ENCODE measurements at places on chromosomes 2 and 18.

DNA sequence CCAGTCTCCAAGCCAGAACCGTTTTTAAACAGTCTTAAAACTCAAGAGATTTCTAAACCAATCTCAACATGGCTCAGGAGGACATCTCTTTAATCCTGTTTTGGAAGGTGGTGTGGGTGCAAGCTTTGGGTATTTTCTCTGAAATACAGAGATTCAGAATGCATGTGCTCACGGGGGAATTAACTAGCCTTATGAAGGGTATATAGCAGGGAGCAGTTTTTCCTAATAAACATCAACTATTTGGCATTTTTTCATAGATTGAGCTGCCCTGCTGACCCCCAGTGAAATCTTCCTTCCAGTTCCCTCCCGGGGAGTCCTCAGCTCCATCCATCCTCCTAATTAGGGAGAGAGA, 122.6 kb downstream of the SMAD7 start:
- no peak for DNase-seq

GRCh38 chr18:7748251-7749007, 181.3 kb downstream of the PTPRM start:
- DNase-seq, result no peak

DNA sequence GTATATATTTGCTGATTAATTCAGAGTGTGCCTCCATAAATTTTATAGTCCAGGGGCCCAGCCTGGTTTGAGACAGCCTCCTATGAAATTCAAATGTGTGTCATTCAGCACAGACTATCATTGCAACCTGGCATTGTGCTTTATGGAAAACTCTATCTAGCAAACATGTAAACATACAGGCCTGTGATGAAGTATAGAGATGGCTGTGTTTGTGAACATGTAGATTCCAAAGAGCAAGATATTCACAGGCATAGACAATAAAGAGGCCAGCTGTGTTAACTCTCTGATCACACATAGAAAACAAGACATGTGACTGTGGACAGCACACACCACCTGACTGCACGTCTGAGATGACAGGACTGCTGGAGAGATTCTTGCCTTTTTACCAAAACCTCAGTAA, 297.9 kb downstream of the EN1 start:
- DNase-seq, result no peak

GRCh38 chr2:111032721-111033429, 87.8 kb upstream of the BCL2L11 start:
- DNase-seq, result no peak

- no peak for DNase-seq
These were observed 433 bp upstream of the MFF start for GRCh38 chr2:227324642-227324994.

DNA sequence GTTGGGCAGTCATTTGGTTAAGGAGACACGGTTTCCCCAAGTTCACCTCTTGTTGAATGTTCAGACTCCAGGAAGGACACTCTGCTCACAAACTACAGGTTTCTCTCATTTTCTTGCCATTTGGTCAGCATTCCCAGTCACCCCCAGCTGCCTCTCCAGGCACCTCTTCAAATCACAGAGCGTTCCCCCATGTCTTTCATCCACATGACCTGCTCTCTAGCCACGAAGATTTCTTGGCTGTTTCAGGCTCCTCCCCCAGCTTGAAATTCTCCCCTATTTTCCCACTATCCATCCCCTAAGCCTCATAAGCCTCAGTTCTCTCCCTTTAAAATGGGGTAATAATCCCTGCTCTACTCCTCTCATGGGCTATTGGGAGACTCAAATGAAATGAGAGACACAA, 89.1 kb upstream of the RTN4 start:
- DNase-seq, result no peak

DNA sequence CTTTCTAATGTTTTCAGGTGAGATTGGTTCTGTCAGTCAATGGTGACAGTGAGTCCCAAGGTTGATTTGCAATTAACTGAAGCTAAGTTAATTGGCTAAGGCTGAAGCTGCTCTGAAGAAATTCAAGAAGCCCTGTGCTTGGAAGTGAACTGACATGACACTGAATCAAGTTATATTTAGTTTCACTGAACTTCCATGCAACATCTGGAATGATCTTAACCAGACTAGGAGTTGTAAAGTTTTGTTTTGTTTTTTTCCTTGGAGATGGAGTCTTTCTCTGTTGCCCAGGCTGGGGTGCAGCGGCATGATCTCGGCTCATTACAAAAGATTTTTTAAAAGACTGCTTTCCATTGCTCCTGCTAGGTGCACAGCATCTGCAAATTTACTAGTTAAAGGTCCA, 11.4 kb downstream of the SERPINB5 start:
- no peak for DNase-seq

GRCh38 chr2:119435081-119435952, 3.7 kb downstream of the TMEM37 start:
- no peak for DNase-seq

DNA sequence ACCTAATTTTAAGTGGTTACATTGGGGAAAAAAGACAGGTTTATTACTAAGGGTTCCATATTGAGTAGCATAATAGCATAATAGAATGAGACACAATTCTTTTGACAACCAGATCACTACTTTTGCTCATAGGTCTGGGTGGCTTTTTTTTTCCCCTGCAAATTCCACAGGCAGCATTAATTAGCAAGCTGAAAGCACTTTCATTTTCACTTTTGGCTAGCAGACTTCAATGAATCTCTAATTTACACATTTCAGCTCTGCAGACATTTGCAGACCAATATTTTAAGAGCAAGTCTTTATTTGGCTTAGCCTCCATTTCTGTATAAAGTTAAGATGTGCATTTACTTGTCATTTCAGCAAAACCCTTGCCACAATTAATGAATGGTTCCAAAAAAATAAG, 185.5 kb downstream of the NOL4 start:
- no peak for DNase-seq

- no peak for DNase-seq
These were observed 16.7 kb downstream of the IL1F10 start for GRCh38 chr2:113084249-113085000.

GRCh38 chr2:104768694-104769093, 85.2 kb upstream of the POU3F3 start:
- no peak for DNase-seq

GRCh38 chr2:164606557-164606956, 14.7 kb downstream of the GRB14 start:
- DNase-seq, result no peak

GRCh38 chr2:147925886-147926285, 81.1 kb downstream of the ACVR2A start:
- DNase-seq, result no peak

DNA sequence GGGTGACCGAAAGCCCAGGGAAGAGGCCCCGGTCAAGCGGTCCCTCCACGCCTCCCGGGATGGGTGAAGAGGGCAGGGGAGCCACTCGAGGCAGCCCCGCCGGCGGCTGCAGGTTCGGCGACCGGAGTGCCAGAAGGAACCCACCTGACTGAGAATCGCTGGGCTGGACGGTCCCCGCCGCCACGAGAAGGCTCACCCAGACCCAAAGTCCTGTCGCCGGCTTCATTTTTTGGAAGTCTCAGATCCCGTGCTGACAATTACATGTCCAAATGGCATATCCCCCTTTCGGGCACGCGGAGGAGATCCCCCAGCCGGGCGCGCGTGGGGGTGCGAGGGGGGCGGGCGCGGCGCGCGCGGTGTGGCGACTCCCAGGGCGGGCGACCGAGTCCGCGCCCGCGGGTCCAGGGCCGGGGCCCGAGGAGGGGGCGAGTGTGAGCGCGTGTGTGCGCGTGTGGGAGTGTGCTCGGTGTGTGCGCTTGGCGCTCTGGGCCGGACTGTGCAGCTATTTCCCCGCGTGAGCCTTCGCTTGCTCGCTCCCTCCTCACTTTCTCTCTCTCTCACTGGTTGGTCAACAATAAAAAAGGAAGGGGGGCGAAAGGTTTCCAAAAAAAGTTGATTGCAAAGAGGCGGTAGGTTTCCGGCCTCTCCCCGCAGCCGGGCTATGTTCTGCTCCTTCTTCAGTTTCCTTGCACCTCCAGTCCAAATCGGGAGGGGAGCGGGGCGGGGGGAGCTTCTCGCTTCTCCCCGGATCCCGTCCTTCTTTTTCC, at the start of gene ERBB4:
Gene ERBB4, minus strand, starts transcription at position 498 of the 767 bp plus-strand sequence. Its CDS starts 272 bp downstream, at position 226.
- no peak for DNase-seq

GRCh38 chr2:23036629-23037028, 348.4 kb upstream of the KLHL29 start:
- DNase-seq, result no peak

- DNase-seq, result no peak
These were observed 5.2 kb upstream of the NDUFV2 start for GRCh38 chr18:9097349-9097748.

- DNase-seq, result no peak
These were observed 154.6 kb upstream of the CDH2 start for GRCh38 chr18:28331551-28331950.

DNA sequence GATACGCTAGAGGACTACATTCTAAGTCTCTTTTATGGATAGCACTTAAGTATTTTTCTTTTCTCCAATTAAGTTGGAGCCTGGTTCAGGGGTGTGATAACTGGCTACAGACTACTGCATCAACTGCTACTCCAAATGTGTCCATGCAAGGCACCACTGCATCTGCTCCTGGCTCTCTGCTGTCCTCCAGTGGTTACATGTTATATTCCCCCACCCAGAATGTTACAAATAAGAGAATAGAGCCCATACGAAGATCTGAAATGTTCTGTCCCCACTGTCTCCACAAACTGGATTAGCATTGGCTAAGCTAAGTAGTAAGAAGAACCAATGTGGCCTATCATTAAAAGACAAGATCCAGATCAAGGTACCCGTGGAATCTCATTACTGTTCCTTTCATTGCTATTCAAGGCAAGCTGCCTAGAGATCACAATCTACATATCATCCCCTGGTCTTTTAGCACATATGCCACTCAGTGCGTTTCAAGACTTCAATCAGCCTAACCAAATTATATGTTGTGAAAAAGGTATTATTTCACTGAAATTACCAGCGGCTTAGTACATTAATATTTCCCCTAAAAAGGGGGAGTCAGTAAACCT, 308.3 kb upstream of the SLC8A1 start:
- no peak for DNase-seq

GRCh38 chr2:86671337-86671981, 47.8 kb upstream of the RNF103 start:
- DNase-seq, result no peak

GRCh38 chr2:85167479-85167878, 34.3 kb downstream of the TCF7L1 start:
- DNase-seq, result no peak

DNA sequence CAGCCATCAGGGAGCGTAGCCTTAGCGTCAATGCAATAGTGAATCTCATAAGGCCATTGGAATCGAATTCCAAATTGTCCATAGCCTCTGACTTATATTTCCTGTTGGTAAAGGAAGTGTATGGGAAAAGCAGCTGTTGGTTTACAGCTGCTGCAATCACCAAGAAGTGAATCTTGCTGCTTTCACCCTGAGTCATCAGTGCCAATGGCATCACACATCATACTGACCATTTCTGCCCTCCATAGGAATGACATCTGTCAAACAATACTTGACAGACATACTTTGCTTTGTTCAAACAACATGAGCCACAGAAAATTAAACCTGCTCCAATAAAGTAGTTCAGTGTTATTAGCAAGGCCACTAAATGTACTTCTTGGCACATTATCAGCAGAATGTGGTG, 111.2 kb upstream of the KLHL29 start:
- DNase-seq, result no peak

- DNase-seq, result no peak
These were observed 175.6 kb downstream of the MC4R start for GRCh38 chr18:60196836-60197606.

- DNase-seq, result no peak
These were observed 61.2 kb downstream of the MOGAT1 start for GRCh38 chr2:222732489-222733178.

DNA sequence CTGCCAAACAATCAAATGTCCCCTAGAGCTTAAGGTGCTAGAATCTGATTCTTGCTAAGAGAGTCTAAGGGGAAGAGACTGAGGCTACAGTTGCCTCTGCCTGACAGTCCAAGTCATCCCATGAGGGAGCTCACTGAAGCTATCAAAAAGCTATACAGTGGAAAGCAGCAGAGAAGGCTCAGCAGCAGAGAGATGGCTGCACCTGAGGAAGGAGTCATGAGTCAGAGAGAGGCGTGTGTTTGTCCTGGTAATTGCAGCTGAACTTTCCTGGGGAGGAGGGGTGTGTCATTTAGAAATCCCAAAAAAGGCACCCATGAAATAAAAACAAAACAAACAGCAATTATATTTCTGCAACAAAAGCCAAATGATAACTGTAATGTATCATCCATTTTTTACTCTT, 305.2 kb upstream of the UBE2E3 start:
- no peak for DNase-seq

- DNase-seq, result no peak
These were observed 232.2 kb downstream of the IKZF2 start for GRCh38 chr2:212919238-212919637.

DNA sequence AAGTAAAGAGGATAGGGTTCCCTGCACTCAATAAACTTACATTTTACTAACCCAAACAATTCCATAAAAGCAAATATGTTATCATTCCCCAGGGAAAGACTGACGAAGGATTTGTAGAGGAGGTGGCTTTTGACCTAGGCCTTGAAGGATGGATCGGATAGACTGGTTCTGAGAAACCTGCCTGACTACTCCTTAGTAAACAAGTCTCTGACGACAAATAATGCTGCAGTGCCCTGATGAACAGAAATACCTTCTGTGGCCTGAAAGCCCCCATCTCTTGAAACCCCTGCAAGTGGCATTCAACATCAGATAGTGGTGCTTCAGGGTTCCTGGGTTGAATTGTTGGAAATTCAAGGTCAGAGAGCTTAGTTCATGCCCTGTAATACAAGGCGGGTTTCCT, 19.2 kb downstream of the PRKCE start:
- no peak for DNase-seq
